ENCODE measurements at places on chromosomes 3 and 15.

- no peak for DNase-seq
These were observed 14.4 kb downstream of the GK5 start for GRCh38 chr3:142211034-142211433.

DNA sequence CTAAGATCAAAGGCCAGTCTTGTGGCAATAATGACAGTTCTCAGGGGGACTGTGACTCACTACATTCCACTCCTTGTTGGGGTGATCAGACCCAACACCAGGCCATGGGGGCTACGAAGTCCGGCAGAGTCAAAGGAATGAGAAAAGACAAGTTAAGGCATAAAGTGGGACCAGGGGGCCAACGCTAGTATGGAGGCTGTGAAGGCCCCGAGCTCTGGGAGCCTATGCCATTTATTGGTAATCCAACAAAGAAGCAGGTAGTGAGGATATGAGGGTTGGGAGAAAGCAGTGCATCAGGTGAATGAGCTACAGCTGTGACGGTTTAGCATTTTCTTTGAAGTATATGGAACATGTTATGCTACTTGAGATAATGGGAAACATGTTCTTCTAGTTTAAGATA is 104.4 kb upstream of the C2CD4B start:
- no peak for DNase-seq

GRCh38 chr3:131503320-131503635 is 507 bp upstream of the MRPL3 start:
- DNase-seq = no peak

DNA sequence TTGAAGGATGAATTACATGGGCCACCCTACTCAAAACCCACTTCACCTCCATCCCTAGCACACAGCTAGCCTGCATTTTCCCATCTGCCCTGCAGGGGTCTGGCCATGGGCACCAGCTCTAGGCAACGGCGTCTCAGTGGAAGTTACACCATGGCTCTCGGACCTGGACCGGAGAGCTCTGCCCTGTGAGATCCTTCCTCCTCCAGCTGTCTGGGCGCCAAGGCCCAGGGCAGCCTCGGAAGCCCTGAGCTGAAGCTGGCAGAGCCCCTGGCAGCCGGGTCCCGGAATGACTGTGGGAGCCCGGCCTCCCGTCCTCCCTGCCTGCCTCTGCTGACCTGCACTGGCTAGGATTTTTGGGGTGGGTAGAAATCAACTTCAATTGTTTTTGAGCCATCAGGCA is 98.9 kb downstream of the CHSY1 start:
- no peak for DNase-seq

- DNase-seq = no peak
These were observed 56.8 kb downstream of the PLXNA1 start for GRCh38 chr3:127039719-127040118.

DNA sequence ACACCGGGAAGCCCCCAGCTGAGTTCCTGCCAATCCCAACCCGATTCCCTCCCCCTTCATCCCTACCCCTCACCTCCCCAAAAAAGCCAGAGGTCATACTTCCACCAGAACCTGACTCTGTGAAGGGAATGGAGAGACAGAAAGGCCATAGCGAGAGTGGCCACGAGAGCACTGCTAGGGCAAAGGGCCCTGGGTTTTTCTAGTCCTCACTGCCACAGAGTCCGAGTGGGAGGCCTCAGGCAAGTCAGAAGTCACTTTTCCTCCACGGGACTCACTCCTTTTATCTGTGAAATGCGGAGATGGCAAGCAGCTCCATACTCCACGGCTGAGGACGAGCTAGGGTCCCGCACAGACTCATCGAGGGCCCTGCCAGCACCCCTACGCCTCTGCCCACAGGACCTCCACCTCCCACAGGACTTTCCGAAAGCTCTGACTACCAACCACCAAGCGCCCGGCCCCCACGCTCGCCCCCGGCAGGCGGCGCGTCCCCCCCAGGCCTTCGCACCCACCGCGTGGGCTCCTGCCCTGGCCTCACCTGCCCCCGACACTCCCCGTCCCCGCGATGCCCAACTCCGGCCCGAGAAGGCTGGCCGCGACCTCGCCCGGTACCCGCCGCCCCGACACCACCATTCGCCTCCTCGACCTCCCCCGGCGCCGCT is 792 bp downstream of the ATP13A3 start:
- DNase-seq = peak; percentile 44

DNA sequence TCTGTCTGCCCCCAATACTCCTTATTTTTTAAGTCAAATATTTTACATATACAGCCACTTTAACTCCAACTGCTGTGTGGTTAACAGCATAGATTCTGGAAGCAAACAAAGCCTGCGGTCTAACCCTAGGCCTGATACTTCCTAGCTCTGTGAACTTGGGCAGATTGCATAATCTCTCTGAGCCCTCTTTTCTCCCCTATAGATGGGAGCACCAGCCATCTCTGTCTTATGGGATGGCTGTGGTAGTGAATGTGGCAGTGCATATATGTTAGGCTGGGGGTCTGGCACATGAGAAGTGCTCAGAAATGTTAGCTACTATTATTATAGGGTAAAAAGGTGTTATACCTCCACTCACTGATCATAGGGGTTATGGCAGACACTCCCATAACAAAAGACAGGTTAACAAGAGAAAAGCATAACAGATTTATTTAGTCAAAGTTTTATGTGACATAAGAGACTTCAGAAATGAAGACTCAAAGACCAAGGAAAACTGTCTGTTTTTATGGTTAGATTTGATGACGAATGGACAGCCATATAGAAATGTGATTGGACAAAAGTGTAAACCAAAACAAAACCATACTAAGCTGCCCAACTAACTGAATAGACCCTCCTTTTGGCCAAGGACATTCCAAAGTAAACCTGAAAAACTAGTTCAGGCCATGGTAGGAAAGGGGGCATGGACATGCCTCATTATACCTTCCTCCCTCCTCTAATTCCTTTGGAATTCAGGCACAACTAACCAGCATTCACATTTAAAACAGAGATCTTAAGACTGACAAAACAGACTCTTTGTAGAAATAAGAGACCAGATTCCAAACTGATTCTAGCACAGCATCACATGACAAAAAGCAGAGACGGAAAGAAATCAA is 53.9 kb upstream of the DAZL start:
- no peak for DNase-seq

DNA sequence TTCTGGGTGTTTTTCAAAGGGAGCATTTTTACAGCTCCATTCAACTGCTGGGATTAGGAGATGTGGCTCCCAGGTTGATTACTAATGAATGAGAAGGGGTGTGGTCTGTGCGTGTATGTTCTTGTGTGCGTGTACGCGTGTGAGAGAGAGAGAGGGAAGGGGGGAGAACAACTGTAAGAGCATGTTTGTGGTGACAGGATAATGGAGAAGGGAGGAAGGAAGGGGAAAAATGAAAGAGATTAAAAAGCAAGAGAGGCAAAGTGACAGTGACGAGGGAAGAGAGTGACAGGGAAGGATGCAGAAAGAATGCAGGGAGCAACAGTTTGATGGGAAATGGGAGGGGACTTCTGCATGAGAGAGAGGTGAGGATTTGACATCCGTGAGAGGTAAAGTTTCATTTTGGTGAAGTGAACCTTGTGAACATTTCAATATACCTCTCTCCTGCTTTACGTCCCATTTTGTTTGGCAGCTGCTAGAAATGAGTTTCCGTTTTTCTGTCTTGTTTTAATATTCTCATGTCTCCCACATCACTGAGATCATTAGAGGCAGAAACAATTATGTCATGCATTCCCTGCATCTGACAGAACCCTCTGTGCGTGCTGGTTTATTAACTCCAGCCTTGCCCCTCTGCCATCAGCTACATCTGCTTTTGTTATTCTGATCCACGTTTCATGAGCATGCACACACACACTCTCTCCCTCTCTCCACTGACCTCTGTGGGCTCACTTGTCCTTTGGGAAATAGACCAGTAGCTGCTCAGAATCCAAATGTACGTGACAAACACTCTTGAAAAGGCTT is 161.6 kb downstream of the GAP43 start:
- DNase-seq = no peak

GRCh38 chr15:70450142-70450443 is 313.3 kb downstream of the UACA start:
- no peak for DNase-seq

DNA sequence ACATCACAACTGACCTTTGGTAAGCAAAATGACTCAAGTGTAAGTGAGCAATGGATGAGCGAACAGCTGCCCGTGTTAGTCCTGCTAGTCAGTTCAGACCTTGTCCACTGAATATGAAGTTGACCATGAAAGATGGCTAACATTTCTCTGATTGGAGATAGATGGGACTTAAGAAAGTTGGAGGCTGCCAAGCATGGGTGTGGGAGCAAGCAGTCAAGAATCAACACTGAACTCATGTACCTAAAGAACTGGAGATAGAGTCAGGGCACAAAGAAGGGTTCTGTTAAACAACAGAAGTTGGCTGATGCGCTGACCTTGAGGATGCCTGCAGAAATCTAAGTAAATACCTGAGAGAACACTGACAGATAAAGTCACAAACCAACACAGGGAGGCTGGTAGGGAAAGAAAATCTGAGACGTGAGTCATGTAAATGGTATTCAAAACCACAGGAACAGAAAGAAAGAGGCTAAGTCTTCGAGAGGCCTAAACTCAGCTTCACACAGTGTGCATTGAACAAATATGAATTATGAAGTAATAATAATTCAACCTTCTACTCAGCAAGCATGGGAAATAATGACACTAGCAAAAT is 30.7 kb upstream of the ANPEP start:
- no peak for DNase-seq

DNA sequence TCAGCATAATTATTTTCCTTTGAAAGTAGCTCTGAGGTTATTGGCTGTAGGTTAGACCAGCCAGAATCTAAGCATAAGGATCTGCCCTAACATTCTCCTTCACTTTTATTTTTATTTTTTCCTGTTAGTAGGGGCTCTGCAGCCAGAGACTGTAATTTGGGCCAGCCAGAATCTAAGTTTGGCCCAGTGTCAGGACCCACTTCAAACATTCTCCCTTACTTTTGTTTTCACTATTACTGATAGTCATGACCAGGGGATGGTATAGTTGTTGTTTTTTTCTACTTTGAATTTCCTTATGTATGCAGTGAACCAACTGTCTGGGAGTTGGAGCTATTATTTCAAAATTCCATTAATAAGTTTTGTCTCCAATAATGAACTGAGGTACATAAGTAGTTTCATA is 121.0 kb upstream of the MBNL1 start:
- no peak for DNase-seq

DNA sequence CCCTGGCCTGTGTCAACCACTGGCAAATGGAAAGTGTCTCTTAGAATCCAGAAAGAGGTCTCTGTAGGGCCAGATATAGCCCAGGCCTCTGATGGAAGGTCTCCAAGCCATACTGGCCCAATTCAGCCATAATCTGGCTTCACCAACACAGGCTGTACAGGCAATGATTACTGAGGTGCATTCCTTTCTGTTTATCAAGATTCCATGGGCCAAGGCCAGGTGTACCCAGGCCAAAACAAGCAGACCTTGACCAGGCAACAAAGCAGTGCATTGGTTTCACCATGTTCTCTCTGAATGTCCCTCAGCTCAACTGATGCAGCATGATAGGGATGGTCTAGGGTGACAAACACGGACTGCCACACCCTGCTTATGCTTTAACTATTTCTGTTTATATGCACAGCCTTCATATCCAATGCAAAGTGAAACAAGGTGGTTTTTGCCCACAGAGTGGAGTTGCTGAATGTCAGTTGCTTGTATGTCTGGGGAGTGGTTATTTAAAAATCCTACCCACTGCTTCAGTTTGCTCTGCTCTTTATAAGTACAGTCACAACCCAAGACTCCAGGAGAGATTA is 25.2 kb downstream of the CCNL1 start:
- DNase-seq = no peak

- no peak for DNase-seq
These were observed 33.6 kb downstream of the VGLL4 start for GRCh38 chr3:11610044-11610671.
